HL-60 (cell line): ENCODE measurements at places on chromosomes 7 and 10.

DNA sequence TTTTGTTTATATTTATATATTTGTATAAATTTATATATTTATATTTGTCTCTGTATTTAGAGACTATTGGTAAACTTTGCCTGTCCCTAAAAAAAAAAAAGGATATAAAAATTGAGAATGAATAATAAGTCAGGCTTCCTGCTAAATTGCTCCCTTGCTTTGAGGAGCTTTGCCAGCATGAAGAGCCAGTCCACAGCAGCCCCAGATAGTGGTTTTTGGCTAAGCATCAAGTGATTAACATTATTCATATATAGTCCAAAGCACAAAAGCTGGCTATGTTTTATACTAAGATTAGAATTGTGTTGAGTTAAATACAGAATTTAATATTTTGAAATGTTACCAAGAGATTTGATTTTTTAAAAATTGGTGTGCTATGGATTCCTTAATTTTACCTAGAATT lies 264.9 kb upstream of the FERD3L start:
- no peak for DNase-seq

DNA sequence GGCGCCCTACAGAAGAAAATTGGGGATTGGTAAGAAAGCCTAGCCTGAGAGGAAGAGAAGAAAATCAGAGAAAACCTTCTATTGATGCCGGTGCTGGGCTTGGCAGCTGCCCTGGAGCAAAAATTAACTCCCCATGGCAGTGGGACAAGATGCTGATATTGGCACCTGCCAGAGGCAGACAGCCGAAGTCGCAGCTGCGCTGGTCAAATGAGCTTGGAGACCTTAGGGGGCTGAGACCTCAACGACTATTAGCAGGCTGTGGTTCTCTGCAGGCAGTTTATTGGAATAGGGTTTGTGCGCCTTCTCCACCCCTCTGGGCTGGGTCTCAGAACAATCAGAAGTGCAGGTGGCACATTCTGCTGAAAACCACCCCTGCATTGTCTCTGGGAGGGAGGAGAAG lies 213.7 kb downstream of the GFRA1 start:
- DNase-seq, result no peak

GRCh38 chr10:3975016-3975415 lies 190.0 kb upstream of the KLF6 start:
- no peak for DNase-seq

GRCh38 chr10:21993360-21994001 lies 10.0 kb downstream of the DNAJC1 start:
- no peak for DNase-seq
